ENCODE measurements at places on chromosomes 2 and 18.

- DNase-seq, result no peak
Measured at GRCh38 chr2:113831161-113831560, 58.7 kb upstream of the ACTR3 start.

GRCh38 chr2:25784404-25784803 lies 93.9 kb downstream of the ASXL2 start:
- DNase-seq, result no peak

DNA sequence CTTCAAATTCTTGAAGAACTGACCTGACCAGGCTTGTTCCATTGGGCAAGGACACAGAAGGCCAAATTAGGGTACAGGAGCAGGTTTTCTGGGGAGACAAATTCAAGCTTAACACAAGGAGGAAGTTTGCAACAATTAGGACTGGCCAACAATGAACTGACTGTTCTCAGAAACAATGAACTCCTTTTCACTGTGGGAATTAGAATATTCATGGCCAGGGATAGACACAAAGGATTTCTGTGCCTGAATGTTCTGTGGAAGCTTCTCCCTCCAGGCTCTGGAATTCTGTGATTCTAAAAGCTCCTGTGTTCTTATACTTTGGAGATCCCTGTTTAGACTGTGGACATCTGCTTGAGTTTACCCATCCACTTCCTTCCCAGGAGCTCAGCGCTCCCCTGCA lies 15.2 kb downstream of the SMYD1 start:
- no peak for DNase-seq

DNA sequence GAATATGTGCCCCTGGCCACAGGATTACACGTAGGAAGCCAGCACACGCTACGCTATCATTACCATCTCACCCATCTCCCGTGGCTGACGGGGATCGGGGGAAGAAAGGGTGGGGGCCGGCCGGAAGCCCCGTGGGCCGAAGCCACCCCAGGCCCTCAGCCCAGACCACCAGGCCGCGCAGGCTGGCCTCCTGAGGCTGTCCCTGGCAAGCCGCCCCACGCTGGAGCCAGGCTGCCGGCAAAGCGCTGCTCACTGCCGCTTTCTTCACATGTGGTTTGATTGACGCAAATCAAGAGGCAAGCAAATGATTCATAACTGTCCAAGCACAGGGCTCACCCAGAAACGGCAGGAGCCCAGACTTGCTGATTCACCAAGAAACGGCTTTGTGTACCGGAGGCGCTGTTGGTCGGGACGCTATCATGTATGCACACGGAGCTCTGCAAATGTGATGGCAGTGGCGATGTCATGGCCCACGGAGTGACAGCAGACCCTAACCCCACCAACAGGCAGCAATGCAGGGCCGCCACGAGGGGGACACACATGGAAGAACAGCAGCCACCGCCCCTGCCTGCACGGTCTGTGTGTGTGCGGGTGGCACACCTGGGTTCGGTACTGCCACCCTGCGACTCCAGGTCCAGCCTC lies 125.7 kb downstream of the HDAC4 start:
- no peak for DNase-seq

DNA sequence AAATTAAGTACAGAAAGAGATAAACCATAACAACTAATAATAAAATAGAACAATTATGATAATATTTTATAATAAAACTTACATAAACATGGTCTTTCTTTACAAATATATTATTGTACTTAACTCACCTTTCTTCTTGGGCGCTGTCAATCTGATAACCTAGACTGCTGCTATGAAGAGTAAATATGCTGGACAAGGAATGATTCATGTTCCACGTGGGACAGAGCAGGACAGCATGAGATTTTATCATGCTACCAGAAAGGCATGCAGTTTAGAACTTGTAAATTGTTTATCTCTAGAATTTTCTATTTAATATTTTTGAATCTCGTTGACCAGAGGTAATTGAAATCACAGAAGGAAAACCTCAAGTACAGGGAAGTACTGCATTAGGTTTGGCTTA lies 210.7 kb downstream of the ANKRD30B start:
- DNase-seq, result no peak

GRCh38 chr2:56749152-56749752 lies 565.5 kb downstream of the CCDC85A start:
- DNase-seq, result no peak

DNA sequence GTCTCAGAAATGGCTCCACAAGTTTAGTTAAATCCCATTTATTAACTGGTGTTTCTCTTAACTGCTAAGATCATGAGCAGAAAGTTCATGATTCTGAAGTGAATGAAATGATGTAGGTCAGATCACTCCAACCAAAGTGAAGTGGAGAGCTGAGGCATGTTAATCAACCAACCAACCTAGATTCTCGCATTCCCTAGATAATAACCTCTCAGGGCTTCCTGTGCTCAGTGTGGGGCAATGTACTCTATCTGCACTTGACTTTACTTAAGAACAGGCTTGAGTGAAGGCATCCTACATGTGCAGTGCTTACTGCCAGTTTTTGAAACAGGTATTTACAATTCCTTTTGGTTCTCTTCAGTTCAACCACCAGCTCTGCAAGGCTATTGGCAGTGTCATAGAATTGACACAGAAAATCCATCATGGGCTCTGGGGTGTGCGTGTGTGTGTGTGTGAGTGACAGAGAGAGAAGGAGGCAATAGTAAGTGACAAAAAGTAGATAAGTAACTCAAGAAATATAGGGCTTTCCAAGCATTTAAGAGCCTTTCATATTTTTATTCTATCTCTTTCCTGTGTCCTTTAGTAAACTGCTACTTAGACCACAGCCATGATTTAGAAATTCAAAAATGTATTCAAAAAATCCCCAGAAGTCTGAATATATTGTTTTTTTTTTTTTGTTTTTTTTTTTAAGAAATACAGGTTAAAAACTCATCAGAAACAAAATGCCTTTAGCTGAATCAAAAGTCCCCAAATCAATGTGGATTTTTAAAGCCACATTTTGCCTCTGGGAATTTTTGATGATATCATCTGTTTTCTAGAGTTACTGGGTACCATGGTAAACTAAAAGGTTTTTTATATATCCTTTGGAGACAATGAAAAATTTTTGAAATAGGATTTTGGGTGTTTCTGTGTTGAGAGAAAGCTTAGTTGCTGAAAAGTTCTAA lies 28.6 kb downstream of the DOCK10 start:
- DNase-seq, result no peak

GRCh38 chr18:38032516-38032915 lies 466.9 kb upstream of the CELF4 start:
- no peak for DNase-seq

- DNase-seq, result no peak
Measured at GRCh38 chr2:96143231-96143847, 1.9 kb downstream of the DUSP2 start.

DNA sequence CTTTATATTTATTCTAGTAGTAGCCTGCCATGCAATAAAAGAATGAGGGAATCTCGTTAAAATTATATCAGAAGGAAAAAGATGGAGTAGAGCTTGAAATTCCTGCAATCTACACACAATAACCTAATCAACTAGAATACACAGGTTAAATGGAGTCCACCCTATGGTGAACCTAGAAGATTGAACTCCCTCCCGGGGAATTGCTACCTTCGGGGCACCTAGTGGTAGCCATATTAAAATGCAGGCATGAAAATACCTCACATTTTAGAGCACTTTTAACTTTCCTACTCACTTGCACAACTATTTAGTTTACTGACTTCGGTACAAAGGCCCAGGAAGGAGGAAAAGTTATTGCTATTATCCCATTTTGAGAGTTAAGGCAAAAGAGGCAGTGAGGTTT lies 174.5 kb downstream of the SS18 start:
- no peak for DNase-seq

GRCh38 chr2:236859908-236860307 lies 225.8 kb upstream of the COPS8 start:
- no peak for DNase-seq

DNA sequence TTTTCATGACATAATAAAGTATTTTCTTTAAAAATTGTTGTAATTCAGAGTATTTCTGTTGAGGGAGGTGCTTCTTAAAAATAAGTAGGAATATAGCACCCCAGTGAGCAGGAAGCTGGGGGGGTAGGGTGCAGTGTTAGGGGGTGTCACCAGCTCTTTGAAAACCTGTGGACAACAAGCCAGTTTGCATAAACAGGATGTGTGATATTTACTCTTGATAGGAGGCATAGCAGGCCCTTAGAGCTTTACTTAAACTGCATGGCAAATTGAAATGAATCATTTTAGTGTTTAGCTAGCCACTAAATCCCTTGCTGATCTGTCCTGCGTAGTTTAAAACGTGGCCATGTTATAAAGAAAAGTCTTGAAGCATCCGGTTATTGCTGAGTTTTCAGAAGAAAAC lies 8.4 kb downstream of the TGIF1 start:
- no peak for DNase-seq

GRCh38 chr18:72208920-72209676 lies 335.0 kb downstream of the CBLN2 start:
- no peak for DNase-seq

- DNase-seq, result no peak
Measured at GRCh38 chr18:46243673-46244072, 139.5 kb downstream of the HAUS1 start.

GRCh38 chr18:13548106-13548819 lies 178.1 kb downstream of the FAM210A start:
- DNase-seq, result no peak

DNA sequence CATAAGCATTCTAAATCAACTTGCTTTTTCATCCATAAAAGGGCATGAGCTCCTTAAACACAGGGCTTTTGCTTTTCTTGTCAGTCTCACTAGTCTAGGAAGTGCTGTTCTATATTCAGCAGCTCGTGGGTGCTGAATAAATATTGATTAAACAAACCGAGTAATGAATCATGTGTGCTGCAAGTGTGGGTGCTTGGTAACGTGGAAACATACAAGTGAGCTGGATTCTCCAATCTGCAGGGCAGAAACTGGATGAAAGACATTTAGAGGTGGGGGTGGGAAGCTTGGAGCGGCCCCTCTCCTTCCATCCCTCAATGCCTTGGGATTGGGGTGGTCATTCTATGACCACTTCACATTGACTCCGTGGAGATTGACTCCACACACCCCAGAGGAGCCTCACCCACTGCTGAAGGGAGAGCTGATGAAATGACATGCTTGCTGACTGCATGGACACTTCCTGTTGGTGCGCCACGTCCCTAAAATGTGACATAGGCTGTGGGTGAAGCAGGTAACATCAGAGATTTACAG lies 114.6 kb downstream of the DOCK10 start:
- no peak for DNase-seq

DNA sequence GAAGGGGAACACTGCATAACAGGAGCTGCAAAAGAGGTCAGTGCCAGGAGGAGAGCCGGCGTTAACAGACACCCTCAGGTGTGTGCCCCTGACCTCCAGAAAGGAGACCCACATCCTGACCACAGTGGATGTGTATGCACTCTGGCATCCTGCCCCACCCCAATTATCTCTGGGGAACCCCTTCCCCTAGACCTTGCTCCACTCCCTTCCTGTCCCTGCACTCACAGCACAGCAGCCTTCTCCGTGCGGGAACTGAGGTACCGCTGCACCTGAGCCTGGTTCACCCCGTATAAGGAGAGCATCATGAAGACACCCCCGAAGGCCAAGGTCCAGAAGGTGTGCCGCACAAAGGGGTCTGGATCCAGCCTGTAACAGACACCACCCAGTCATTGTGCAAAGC lies 7.3 kb upstream of the ATRAID start:
- DNase-seq, result no peak

- no peak for DNase-seq
Measured at GRCh38 chr2:137947032-137947727, 17.1 kb upstream of the HNMT start.

- no peak for DNase-seq
Measured at GRCh38 chr2:46498681-46499080, 19.3 kb downstream of the TMEM247 start.

DNA sequence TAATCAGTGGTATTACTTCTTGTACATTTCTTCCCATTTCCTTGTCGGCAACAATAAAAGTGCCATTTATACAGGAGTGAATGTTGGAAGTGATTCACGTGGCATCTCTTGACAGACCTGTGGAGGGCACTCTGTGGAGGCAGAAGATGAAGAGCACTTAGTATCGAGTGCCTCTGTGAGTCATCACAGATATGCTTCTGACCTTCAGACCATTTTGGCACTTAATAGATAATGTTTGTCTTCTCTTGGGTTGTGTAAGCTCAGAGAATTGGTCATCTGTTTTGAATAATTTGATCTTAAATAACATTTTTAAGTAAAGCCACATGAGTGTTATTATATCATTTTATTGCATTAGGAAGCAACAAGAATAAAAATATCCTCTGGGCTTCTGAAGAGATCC lies 305.5 kb downstream of the PTPRM start:
- no peak for DNase-seq

- no peak for DNase-seq
Measured at GRCh38 chr2:113799375-113799774, 42.9 kb upstream of the SLC35F5 start.

GRCh38 chr2:223993634-223994232 lies 36.5 kb downstream of the MRPL44 start:
- DNase-seq, result peak; percentile 25

DNA sequence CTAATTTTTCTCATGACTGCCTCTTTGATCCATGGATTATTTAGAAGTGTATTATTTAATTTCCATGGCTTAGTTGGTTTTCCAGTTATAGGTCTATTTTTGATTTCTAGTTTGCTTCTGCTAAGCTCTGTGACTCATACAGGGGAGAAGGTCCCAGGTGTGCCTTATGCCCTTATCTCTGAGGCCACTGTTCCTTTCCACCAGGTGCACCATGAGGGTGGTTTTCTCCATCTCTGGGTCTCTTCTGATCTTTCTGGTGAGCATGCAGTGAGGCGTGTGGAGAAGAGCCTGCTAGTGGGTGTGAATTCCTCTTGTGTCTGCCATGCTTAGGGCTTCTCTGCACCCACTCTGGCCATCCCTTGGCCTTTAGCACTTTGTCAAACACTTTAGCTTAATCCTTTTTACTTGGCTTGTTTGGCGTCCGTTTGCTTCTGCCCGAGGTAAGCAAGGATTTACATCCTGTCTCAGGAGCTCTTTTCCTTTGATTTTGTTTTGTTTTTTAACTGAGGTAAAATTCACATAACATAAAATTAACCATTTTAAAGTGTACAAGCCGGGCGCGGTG lies 129.8 kb upstream of the ARL4C start:
- no peak for DNase-seq

DNA sequence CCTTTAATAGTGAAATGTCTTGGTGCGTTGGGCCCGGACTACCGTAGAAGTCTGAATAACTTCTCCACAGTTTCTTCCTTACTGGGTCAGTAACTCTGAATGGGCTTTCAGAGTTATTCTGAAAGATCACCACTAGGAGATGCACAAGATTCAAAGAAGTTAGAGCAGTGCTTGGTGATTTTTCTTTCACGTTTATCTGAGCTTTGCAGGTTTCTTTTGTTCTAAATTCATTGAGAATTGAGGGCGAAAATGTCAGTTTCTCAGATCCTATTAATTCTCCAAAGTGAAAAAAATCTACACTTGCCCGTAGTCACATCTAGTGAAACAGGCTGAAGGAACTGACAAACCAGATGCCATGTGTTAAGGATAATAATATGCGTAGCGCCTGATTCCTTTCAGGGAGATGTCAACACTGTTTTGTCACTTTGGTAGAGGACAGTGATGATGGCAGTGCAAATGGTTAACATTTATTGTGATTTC lies 70.1 kb downstream of the QPCT start:
- no peak for DNase-seq

- DNase-seq, result no peak
Measured at GRCh38 chr18:10726198-10727068, 200.6 kb downstream of the NAPG start.

All from NCI-H2107 (cell line).